CD4-positive, alpha-beta T cell treated with Interleukin-17A for 1 hour (primary cell): ENCODE measurements at places on chromosomes 2 and 18.

- no peak for DNase-seq
Observed at GRCh38 chr18:76450452-76451395, 44.3 kb downstream of the ZNF516 start.

GRCh38 chr2:41768310-41768709 lies 279.5 kb upstream of the PKDCC start:
- no peak for DNase-seq

- no peak for DNase-seq
Observed at GRCh38 chr2:24209389-24210105, 34.7 kb downstream of the FAM228A start.

DNA sequence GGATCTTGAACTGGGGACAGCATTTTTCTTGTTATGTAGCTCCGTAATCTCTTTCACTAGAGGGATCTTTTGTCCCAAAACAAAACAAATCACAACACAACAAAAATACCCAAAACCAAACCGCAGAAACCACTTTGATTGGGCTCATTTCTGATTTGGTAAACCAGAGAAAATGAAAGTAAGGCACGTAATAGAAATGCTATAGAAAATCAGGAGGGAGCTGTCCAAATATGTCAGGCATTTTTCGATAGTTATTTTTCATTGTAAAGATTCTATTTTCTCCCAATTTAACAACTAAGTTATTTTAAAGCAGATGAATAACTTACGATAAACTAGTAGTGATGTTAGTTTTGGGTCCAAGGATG lies 406.5 kb downstream of the XIRP2 start:
- DNase-seq, result peak; percentile 1

DNA sequence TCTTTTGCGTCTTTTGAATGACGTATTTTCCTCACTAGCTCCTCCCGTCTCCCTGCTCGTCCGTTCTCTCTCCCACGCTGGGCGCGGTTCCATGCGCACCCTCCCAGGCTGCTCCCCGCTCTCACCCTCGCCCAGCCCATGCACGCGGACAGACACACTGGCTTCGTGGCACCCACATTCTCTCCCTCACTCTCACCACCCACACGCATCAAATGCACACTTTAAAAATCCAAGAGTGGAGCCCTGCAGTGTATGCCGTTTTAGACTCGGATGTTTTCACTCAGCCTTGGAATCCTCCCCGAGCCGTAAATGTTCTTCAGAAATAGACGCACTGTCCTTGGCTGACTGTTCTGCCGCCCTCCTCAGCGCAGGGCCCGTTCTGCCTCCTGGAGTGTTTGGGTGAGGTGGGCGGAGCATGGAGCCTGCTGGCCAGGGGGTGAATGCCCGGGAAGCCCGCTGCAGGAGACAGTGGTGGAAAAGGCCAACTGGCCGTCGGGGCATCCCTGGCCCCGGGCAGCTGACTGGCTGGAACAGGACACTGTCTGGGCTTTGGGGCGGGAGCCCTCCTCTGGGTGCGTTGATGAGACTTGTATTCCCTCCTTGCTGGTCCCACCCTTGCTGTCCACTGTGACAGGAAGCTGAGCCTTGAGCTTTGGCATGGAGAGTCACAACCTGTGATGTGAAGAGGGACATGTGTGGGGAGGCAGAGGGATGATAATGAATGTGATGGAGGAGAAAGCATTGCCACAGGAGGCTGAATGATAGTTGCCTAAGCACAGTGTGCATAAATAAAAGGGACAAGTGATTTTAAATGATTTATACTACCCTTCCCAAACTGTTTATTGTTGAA lies 35.4 kb upstream of the LYPD6B start:
- DNase-seq, result no peak

DNA sequence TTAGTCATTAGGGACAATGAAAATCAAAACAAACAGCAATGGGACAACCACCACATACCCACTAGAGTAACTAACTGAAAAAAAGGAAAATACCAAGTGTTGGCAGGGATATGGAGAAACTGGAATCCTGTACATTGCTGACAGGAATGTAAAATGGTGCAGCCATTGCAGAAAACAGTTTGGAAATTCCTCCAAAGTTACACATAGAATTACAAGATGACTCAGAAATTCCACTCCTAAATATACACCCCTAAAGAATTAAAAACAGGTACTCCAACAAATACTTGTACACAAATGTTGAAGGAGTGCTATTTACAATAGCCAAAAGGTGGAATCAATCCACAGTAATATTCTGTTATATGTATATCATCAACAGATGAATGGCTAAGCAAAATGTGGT lies 110.9 kb downstream of the ROCK1 start:
- DNase-seq, result no peak

DNA sequence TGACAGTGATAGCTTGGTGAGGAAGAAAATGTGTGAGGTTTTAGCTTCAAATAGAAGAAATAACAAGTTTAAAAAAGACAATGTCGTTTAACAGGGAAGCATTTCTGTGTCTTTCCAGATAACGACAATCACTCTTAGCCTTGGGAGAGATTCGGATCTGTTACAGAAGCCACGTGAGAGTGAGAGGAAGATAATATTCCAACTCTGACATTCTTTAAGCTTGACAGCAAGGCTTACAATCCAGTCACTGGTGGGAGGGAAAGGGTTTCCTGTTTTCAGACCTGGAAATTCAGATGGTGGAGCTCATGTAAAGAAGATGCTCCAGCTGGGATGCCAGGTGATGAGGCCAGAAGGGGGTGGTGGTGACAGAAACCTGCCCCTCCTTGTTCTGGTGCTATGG lies 30.8 kb downstream of the FBXO48 start:
- DNase-seq, result no peak

- DNase-seq, result no peak
Observed at GRCh38 chr18:51133580-51134160, 63.8 kb downstream of the MEX3C start.

GRCh38 chr2:38499548-38500282 lies 103.0 kb downstream of the HNRNPLL start:
- no peak for DNase-seq

- DNase-seq, result no peak
Observed at GRCh38 chr2:58032016-58032763, 14.4 kb upstream of the VRK2 start.

- no peak for DNase-seq
Observed at GRCh38 chr18:2602844-2603243, 31.5 kb downstream of the NDC80 start.

GRCh38 chr2:215447673-215448081 lies 11.8 kb upstream of the FN1 start:
- no peak for DNase-seq

GRCh38 chr2:95077861-95078603 lies 43.6 kb downstream of the MRPS5 start:
- DNase-seq, result no peak

DNA sequence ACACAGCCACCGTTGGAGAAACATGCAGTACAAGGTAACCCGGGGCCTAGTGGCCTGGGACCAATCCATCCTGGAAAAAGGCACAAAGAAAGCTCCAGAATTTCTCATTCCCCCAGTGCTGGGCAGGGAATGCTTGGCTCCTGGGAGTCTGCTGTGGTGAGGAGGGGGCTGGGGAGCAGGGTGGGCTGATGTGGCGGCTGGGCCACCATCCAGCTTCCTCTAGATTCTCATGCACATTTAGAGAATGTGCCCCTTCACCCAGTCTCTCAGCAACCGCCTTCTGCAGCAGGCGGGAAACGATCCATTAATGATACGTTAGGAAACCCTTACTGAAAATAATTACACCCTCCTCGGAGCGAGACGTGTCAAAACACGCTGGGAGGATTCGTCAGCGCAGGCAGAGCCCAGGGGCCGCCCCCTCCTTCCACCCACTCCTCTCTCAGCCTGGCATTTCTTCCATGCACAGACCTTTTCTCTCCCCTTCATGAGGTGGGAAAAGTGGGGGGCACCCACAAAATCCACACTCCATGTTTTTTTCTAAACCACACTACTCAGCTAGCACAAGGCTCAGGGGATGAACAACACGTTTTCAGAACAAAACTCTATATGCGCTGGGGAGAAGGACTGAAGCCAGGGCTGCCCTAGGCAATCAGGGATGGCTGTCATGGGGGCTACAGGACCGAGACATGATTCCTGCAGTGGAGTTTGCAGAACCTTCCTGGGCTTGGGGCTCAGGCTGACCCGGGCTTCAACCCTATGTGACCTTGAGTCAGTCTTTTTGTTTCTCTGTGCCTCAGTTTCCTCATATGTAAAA lies 56.1 kb upstream of the SMAD7 start:
- DNase-seq, result no peak

DNA sequence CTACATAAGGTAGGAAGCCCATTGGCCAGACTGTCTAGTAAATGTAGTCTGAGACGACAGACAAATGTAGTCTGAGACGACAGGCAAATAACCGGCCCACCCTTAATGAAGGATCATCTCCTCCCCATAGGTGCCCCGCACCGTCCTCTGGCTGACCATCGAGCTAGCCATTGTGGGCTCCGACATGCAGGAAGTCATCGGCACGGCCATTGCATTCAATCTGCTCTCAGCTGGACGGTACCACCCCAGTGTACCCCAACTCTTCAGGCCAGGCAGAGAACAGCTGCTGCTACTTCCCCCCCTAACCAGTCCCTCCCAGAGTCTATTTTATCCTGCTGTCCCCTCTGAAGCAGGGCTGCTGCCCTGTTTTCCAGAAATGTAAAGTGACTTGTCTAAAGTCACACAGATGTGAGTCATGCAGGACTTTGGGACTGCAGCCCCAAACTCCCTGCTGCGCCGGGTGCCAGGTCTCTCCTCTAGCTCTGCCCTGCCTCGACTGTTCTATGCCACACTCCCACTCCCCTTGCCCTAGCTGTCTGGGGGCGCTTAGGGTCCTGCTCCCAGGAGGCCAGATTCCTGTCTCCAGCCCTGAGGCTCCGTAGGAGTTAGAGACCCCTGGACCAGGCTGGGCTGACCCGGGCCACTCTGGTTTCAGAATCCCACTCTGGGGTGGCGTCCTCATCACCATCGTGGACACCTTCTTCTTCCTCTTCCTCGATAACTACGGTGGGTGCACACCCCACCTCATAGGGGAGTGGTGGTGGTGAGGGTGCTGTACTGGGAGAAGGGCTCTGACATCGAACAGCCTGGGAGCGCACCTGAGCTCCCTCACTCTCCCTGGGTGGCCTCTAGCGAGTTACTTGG lies 4.7 kb downstream of the SLC11A1 start:
- DNase-seq, result no peak

DNA sequence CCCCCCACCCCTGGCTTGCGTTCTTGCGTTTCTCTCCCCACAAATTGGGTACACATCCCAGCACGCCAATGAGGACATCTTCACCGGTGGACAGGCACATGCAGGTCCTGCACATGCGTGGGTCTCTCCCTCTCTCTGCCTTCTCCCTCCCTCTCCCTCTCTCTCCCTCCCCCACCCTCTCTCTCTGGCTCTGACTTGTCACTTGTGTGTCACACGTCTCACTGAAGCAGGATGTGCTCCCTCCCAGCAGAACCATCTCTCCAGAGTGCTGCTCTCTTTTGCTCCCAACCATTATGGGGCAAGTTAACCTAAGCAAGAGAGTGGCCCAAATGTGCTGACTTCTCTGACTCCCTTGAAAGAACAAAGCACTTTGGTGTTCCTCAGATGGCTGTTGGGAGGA lies 120.8 kb upstream of the CAB39 start:
- DNase-seq, result peak; percentile 23

DNA sequence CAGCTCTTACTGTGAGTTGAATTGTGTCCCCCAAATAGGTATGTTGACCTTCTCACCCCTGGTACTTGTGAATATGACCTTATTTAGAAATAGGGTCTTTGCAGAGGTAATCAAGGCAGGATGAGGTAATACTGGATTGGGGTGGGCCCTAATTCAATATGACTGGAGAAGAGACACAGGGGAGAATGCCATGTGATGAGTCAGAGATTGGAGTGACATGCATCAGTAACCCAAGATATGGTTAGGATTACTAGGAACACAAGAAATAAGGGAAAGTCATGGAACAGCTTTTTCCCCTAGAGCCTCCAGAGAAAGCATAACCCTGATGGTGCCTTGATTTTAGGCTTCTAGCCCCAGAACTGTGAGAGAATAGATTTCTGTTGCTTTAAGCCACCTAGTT lies 37.0 kb upstream of the ATP5MC3 start:
- no peak for DNase-seq

GRCh38 chr2:216860426-216861137 lies 718 bp upstream of the TNP1 start:
- DNase-seq, result no peak

- no peak for DNase-seq
Observed at GRCh38 chr18:75809151-75809925, 381.8 kb upstream of the SMIM21 start.

- no peak for DNase-seq
Observed at GRCh38 chr2:48900321-48901014, 144.9 kb upstream of the LHCGR start.

DNA sequence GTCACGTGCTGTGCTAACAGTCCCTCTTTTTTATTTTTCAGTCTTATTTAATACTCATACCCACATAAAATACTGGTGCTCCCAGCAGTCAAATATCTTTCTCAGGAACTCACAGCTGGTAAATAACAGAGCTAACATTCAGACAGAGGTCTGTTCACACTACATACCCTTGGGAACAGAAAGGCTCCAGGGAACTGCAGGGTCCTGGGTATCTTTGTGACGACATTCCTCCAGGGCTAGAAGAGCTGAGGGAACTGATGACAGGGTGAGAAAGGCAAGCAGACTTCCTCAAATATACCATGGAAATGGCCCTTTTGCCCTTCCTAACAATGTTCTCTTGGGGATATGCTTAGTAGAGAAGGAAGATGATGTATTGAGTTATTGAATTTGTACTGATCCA lies 19.3 kb downstream of the PDE6D start:
- no peak for DNase-seq

DNA sequence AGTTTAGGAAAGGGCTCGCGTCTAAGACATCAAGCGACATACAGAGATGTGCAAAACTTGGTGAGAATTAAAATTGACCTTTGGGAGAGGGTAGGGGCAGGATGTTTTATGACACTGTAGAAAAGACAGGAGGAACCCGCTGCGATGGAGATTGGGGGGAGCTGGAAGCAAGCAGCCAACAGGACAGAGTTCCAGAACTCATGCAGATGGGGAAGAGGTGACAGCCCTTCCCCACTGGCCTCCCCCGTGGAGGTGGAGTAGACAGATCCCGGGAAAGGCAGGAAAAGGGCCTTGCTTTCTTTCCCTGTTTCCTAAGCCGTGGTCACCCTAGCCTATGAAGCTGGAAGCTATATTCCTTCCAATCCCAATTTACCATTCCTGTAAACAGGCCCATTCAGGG lies 39.1 kb downstream of the ANO7 start:
- DNase-seq, result no peak

DNA sequence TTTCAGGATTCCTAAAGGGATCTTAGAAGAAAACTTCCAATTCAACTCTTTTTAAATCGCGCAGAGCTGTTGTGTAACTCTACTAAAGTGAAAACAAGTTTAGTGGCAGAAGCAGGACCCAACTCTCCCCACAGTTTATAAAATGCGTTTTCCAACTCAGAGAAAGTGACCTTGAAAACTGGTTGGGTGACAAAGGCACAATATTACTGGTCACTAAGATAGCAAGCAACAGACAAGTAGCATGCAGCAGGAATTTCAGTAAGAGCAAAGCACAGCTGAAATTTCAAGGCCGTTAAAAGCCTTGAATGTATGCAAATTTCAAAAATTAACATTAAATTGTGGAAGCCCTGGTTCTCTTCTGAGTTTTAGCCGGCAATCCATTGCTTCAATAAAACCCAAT lies 66.9 kb downstream of the STK39 start:
- no peak for DNase-seq
